Sciatic nerve (tissue), 2 donors: ENCODE measurements at places on chromosomes 1 and 21. TPM values are rescaled to one million over a fixed set of nuclear protein-coding genes. Genes with fewer than 3 reads are reported as not detected.

- DNase-seq = no peak
Measured at GRCh38 chr1:23601968-23602876, 42.9 kb upstream of the ID3 start.

IGFN1 gene
- total RNA-seq = 1.7 TPM

- no peak for DNase-seq
Measured at GRCh38 chr1:86557739-86558138, 10.9 kb downstream of the CLCA4 start.

TTC39A gene
- total RNA-seq = 1.2 TPM

DDR2 gene
- total RNA-seq = 132 TPM

GRCh38 chr1:71753746-71754145, 528.6 kb downstream of the NEGR1 start:
- DNase-seq = no peak

DNA sequence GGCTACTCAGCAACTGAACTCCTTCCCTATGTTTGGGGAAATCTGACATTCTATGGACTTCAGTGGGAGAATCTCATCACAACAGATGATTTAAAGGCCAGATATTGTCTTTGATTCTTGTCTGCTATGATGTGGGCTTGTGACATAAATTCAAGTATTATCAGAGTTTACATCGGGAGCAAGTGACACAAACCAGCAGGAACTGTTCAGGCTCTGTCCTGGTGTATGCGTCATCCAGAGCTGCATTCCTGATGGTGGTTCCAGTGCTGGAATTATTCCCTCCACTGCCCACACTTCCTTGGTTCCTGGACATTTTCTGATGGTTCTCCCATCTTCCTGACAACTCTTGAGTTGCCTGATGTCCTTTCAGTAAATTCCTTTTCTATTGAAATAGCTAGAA, 10.8 kb upstream of the LSM10 start:
- DNase-seq = no peak

- DNase-seq = peak; percentile 74
Measured at GRCh38 chr1:175072099-175072951, 4.7 kb downstream of the TNN start.
